ENCODE measurements at places on chromosomes 7 and 10.

DNA sequence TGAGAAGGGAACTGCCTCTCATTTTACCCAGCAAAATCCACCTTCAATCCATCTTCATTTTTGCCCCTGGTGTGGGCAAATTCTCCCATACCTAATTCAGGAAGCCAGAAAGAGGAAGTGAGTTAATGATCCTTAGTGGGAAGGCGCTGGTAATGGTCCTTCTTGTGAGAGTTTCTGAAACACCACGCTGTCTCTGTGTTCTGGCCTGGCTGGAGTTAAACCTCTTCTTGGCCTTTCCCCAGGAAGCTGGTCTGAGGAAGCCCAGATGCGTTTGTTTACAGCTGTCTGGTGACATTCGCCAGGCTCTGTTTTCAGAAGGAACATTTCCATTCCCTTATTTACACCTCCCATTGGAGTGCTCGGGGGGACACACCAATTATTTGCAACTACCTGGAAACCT lies 24.3 kb downstream of the HTRA1 start:
- no peak for DNase-seq

DNA sequence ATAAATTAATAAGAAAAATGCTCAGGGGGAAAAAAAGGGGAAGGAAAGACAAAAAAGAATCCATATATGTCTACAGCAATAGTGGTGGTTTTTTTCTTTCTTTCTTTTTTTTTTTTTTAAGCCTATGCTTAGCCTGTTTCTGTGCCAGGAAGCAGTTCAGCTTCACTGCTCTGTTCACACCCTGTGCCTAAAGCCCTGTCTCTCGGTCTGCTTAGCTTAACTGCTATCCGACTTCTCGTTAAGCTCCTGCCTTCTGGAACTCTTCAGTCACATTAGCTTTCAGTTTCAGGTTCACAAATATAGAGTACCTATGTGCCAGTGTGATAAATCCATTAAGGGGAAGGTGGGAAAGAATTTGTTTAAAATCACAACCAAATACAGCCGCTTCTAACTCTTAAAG lies 26.5 kb upstream of the NRG3 start:
- DNase-seq: no peak

DNA sequence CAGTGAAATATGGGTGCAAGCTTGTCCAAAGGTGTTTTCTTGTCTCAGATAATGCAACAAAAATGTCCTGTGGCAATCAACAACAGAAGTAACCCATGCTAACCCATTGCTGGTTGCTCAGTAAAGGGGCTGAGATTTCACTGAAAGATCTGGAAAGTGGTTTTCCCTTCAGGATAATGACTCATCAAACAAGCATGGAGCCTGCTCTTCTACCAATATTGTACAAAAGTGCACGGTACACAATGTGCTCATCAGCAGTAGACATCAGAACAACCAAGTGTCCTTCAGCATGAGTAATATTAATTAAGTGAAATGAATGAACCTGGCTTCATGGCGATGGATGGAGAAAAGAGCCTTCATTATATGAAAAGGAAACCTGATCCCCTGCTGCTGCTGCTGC lies 287.1 kb upstream of the NEBL start:
- no peak for DNase-seq

GRCh38 chr10:32501906-32502305 lies 56.0 kb downstream of the CCDC7 start:
- DNase-seq: no peak

DNA sequence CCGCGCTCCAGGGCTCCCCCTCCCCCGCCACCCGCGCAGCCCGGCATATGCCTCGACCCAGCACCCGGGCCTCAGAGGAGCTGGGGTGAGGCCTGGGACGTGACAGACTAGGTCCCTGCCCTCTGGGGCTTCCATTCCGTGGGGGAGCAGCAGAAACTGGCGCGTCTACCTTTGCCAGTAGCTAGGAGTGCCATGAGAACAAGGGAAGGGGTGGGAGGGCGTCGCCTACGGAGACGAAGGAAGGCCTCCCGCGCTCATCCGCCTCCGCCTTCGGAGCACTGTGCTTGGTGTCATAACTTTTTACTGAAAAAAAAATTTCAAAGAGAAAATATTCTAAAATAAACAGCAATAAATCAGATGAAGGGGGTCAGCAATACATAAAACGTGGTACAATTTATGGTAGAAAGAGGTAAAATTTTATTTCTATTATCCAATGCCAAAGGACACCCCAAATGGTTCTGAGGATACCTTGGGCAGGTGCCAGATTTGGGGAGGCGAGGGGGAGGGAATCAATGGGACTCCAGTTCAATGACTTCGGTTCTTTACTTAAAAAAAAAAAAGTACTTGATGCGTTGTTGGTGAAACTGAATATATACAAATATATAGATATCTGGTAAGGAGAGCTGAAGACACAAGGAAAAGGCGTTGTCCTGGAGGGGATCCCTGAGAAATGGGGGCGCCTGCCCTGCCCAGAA lies 35.1 kb upstream of the GRID1 start:
- DNase-seq: no peak

GRCh38 chr7:39084349-39084748 lies 106.6 kb downstream of the POU6F2 start:
- no peak for DNase-seq

- DNase-seq: no peak
These were observed 262.1 kb downstream of the AHR start for GRCh38 chr7:17560516-17560915.

DNA sequence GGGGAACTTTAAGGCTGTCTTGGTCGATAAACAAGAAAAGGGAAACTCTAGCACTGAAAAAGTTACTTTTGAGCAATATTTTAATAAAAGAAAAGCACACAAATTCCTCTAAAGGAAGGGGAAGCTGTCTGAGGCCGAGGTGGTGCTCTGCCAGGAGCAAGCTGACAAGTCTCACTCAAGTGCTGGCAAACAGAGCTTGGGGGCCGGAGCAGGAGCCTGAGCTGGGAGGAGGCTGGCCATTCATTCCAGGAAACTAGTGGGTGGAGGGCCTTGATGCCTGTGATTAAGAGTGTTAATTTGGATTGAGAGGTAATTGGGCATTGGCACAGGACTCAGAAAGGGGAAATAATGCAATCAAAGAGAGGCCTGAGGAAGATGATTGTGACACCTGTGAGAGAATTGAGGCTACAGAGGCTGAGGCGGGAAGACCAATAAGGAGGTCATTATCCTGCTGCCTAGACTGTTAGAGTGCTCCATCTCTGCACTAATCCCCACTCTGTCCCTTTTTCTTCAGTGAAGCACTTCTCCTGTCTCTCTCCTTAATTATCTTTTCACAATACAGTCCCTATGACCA lies 154.9 kb upstream of the COL1A2 start:
- no peak for DNase-seq

GRCh38 chr7:28065308-28065707 lies 115.3 kb downstream of the JAZF1 start:
- no peak for DNase-seq

Measured in NCI-H2107 (cell line).